ENCODE measurements at places on chromosomes 3 and 15.
A peak's percentile ranks its signal among the peaks of the same experiment; 100 is the strongest.

DNA sequence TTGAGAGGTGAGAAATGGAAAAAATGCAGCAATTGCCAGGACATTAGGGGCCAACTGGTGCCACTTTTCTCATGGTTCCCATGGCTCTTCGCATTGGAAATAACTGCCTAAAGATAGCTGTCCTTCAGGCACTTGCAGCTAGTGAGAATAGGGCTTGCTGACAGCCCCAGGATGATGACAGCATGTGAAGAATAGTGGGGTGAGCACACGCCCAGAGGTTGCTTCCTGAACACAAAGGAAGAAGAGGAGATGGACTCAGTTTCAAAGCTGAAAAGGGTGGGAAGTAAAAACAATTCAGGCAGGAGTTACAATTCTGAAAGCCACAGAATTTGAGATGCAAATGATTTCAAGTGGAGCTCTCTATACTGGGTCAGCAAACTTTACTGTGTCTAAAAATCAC is 45.6 kb downstream of the TNFAIP8L3 start:
- no peak for DNase-seq

DNA sequence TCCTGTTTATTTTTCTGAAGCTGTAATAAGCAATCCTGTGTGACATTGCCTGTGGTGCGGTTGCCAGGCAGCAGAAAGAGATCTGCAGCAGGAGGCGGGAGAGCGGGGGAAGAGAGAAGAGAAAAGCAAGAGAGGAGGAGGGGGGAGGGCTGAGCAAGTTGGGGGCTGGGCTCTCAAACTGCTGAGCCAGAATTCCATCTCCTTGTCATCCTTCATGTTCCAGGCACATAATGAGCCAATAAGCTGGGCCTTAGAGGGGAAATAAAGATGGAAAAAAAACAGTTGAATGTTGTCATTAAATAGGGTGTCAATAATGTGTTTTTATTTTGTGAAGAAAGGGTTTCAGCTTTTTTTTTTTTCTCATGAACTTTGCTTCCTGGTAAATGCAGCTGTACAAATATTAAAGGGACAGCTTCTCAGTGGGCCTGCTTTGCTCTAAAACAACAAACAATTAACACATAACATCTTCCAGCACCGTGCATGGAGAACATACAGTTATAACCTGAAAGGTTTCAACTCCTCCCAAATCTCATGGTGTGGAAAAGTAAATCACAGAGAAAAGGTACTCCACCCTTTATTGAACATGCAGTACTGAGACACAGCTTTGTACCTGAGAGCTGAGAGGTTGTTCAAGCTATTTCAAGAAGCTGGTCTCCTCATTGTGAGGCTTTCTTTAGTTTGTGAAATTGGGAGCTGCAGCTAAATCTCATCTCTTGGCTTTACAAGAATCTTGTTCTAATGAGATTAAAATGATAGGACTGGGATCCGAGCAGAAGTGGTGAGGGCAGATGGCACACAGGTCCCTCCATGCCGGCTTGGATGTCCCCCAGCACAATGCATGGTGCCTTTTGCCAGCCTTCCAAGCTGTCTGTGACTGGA is 451.1 kb upstream of the KCNMB2 start:
- peak; percentile 4 for DNase-seq

- DNase-seq = no peak
These were observed 5.6 kb upstream of the FEZF2 start for GRCh38 chr3:62378921-62379320.

- no peak for DNase-seq
These were observed 8.8 kb downstream of the LRIG1 start for GRCh38 chr3:66492071-66492470.
